ENCODE measurements at places on chromosomes 1 and 21. TPM values are rescaled to one million over a fixed set of nuclear protein-coding genes. Genes with fewer than 3 reads are reported as not detected.

DNA sequence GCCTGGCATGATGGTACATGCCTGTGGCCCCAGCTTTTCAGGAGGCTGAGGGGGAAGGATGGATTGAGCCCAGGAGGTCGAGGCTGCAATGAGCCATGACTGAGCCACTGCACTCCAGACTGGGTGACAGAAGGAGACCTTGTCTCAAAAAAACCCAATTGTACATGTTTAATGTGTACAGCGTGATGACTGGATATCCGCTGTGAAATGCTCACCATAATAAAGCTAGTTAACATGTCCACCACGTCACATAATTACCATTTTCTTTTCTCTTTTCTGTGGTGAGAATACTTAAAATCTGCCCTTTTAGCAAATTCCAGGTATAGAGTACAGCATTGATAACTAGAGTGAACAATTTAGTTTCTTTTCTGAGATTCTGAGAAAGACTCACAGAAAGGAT, 24.0 kb downstream of the TMPRSS2 start:
- DNase-seq, result no peak

DNA sequence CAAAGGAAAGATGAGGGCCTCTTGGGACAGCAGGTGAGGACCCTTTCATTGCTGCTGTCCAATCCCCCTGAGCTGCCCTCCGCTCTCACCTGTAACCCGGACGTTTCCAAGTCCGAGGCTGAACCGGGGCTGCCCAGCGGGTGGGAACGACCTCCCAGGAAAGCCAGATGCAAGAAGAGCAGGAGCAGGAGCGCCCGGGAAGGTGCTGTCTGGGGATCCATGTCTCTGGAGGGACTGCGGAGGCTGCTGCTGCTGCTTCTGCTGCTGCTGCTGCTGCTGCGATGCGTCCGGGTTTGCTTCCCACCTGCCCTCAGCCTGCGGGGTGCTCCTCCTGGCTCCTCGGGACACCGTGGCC, at the start of gene NPPB:
Gene NPPB (minus strand): TSS at position 333 of the 355 bp plus-strand sequence. CDS start 112 bp downstream, at position 221.
- DNase-seq, result no peak

DNA sequence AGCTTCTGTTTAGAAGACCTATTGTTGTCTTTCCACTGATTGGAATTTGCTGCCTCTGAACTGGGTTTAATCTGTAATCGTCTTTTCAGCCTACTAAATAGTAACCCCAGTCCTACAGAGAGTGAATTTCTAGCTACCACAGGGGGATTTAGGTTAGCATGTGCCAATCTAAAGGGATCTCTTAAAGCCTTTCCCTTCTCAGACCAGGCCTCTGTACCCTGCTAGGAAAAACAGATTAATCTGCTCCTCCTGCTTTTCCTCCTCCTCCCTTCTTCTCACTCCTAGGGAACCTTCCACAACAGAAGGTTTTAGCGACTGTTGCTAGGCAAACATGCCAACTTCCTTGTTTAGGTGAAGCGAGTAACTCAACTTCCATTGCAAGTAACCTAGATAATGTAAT, 1.3 kb upstream of the RC3H1 start:
- DNase-seq, result peak; percentile 87

DNA sequence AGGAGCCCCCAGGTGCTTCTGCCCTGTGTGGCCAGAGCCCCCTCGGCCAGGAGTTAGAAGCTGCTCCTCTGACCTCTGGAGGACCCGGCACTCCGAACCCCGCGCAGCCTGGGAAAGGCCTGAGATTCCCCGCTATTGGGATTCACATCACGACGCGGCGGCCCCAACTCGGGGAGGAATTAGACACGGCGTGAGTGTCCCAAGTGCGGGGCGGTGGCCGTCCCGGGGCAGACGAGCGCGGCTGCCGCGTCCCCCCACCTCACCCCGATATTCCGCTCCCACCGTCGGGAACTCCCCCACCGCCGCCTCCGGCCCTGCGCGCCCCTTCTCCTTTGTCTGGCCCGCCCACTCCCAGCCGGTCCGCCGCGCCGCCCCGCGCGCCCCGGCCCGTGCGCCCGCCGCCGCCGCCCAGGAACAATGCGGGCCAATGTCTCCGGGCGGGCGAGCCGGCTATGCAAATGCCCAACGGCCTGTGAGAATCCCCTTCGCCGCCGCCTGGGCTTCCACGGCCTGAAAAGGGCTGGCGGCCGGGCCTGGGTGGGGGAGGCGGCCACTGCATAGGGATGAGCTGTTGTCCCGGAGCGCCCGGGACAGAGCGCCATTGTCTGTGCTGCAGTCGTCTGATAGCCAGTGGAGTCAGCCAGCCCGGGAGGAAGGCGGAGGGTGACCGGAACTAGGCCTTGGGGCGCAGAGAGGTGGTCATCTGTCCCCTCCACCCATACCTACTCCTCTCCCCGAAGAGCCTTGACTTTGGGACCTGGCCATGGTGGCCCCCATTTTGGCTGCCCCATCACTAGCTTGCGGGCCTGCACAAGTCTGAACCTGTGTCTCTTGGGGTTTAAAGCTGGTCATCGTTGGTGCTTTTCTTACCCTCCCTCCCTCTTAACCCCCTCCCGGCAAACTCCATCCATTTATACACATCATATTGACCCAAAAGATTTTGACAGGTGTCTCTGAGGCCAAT, 19.4 kb downstream of the RHBG start:
- DNase-seq, result peak; percentile 57

GRCh38 chr1:39063191-39063590, 37.0 kb downstream of the NDUFS5 start:
- no peak for DNase-seq

- DNase-seq, result no peak
Measured at GRCh38 chr21:29436143-29436542, 137.4 kb downstream of the BACH1 start.

- no peak for DNase-seq
Measured at GRCh38 chr1:67768480-67768879, 64.8 kb downstream of the GNG12 start.

DNA sequence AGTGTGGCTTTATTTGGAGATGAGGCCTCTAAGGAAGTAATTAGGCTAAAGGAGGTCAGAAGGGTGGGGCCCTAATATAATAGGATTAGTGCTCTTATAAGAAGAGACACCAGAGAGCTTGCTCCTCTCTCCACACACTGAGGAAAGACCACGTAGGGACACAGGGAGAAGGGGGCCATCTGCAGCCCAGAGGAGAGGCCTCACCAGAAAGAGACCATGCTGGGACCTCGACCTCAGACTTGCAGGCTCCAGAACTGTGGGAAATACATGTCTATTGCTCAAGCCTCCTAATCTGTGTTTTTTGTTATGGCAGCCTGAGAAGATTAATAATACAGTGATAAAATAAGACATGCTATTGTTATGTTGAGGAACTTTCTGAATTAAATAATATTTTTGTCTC, 8.3 kb downstream of the RCAN1 start:
- DNase-seq, result no peak

DNA sequence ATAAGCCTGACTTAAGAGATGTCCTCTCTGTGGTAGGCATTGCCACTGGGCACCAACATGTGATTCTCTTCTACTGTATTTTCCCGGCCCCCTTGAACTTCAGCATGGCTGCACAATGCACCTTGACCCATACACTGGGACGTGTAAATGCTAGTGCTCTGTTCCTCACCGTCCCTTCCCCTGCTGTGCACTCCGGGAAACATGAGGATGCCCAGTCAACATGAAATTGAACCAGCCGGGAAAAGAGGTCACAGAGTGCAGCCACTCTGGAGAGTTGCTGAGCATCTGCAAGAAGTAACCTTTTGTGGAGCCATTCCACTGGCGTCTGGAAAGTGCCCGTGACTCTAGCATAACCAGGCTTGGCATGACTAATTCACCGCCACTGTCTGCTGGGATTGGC, 646.7 kb downstream of the NPHP4 start:
- no peak for DNase-seq

- DNase-seq, result no peak
Measured at GRCh38 chr1:71557138-71557537, 476.3 kb upstream of the ZRANB2 start.

Gene CELA3B
- total RNA-seq, result not detected

Gene MARK1
- 4.0 TPM for total RNA-seq

Gene TOE1
- 21.4 TPM for total RNA-seq

Gene WDR64
- total RNA-seq, result not detected
